H7 (cell line): ENCODE measurements at places on chromosomes 12 and 14.

- peak; percentile 94 for DNase-seq
Measured at GRCh38 chr14:23351681-23352505, 794 bp downstream of the SLC22A17 start.

- DNase-seq: peak; percentile 73
Measured at GRCh38 chr14:20624495-20625070, 16.9 kb downstream of the OR6S1 start.

- no peak for DNase-seq
Measured at GRCh38 chr12:28177461-28177860, 12.8 kb upstream of the CCDC91 start.

GRCh38 chr12:80860206-80860605 is 77.5 kb downstream of the LIN7A start:
- no peak for DNase-seq

DNA sequence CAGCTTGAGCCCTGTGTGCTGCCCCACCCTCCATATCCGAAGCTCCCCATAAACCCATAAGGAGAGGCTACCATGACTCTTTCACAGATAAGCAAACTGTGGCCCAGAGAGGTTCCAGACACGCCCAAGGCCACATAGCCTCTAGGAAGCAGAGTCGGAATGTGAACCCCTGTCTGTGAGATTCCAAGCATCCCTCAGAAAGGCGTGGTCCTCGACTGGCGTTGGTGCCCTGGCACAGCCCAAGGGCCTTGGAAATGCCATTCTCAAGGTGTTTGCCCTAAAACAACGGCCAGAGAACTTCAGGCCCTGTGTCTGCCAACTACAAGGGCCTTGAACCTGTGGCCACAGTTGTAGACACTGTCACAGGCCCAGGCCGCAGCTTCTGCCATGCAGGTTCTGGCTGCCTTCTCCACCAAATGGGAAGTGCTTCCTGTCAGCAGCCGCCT is 8.5 kb upstream of the DIO3 start:
- no peak for DNase-seq

- peak; percentile 78 for DNase-seq
Measured at GRCh38 chr14:65229748-65230728, 127.7 kb upstream of the MAX start.
